ENCODE measurements at places on chromosomes 4 and X. TPM values are rescaled to one million over a fixed set of nuclear protein-coding genes. Genes with fewer than 3 reads are reported as not detected.

Gene TMEM150C
- 0.58 TPM for total RNA-seq

Gene FGFR3
- total RNA-seq = 0.11 TPM

Gene ARHGEF38
- 2.0 TPM for total RNA-seq

DNA sequence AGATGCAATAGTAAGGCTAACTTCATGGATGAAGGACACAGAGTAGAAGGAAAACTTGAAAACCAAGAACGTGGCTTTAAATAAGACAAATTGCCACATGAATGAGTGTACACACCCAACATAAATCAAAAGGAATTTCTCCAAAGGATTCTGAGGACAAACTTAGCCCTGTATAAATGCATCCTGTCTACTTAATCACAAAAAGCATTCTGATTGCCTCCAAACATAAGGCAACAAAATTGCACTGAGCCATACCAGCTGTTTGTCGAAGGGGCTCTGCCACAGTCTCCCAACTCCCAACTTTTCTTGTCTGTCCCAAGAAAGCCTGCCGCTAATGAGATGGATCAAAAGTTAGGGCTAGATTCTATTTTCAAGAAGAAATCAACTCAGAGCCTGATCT is 194.3 kb downstream of the SOWAHB start:
- peak; percentile 40 for DNase-seq

GRCh38 chr4:129526812-129527211 is 430.9 kb downstream of the C4orf33 start:
- peak; percentile 37 for DNase-seq

- peak; percentile 79 for DNase-seq
These were observed 10.5 kb downstream of the CD99L2 start for GRCh38 chrX:150887906-150888465.

GRCh38 chr4:108359130-108359985 is 190.6 kb upstream of the LEF1 start:
- no peak for DNase-seq

DNA sequence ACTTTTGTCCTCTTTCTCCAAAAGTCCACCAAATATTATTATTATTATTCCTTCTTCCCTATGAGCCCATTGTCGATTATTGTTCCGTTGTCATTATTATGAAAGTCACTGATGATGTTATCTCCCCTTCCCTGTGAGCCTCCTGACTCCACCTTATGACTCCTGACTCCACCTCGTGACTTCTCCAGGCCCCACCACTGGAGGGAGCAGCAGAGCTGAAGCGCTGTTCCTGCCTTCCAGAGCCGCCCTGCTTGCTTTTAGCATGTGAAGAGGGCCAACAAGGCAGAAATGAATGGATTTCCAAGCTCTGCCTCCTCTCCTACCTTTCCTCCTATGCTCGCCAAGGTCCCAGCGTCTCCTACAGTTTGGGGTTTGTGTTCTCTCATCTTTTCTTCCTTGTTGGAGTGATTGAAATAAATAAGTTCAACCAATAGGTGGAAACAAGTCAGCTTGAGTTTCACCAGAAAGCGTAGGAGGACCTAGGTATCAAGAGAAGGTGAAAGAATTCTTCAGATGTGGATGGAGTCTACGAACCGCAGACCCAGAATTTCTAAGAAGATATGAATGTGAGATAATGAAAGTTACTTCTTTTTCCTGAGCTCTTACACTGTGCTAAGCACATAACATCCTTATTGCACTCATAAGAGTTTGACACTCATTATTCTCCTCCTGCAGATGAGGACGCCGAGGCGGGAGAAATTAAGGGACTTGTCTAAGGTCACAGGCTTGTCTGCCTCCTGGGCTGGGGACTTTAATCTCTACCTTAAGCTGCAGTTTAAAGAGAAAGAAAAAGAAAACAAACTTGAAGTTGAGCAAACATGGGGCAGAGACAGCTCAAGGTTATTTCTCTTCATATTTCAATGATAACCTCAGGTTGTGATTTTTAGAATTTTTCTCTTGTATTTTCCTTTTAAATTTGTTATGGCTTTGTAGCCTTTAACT is 26.1 kb downstream of the IGSF1 start:
- DNase-seq = peak; percentile 47

GRCh38 chr4:107977966-107978705 is 11.6 kb upstream of the HADH start:
- DNase-seq = no peak

GRCh38 chrX:152725409-152725808 is 8.1 kb downstream of the CSAG1 start:
- DNase-seq = no peak

- DNase-seq = peak; percentile 92
These were observed 7.6 kb upstream of the HSD17B10 start for GRCh38 chrX:53441531-53442321.

- DNase-seq = no peak
These were observed 24.8 kb upstream of the CYP2U1 start for GRCh38 chr4:107906458-107907100.

GRCh38 chrX:139647597-139647996 is 60.4 kb downstream of the MCF2 start:
- no peak for DNase-seq

DNA sequence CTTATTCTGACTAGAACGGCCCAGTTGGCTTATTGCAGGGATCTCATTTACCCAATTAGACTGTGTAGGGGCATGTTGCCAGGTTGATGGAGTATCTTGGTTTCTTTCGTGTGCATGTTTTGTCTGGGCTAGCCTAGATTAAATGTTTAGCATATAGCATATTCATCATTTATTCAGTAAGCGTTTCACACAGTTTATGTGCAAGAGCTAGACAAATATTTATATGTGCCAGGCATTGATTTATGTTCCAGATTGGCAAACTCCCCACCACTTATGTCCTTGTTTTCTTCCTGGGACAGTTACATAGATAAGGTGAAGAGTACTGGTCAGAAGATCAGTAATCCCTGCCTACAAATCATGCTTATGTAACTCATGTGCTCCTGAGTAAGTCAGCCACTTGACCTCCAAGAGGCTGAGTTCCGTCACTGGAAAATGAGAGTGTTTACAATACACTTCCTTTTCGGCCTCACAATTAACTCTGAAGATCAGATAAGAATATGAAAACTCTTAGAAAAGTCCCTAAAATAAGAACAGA is 57.2 kb downstream of the RUFY3 start:
- no peak for DNase-seq

DNA sequence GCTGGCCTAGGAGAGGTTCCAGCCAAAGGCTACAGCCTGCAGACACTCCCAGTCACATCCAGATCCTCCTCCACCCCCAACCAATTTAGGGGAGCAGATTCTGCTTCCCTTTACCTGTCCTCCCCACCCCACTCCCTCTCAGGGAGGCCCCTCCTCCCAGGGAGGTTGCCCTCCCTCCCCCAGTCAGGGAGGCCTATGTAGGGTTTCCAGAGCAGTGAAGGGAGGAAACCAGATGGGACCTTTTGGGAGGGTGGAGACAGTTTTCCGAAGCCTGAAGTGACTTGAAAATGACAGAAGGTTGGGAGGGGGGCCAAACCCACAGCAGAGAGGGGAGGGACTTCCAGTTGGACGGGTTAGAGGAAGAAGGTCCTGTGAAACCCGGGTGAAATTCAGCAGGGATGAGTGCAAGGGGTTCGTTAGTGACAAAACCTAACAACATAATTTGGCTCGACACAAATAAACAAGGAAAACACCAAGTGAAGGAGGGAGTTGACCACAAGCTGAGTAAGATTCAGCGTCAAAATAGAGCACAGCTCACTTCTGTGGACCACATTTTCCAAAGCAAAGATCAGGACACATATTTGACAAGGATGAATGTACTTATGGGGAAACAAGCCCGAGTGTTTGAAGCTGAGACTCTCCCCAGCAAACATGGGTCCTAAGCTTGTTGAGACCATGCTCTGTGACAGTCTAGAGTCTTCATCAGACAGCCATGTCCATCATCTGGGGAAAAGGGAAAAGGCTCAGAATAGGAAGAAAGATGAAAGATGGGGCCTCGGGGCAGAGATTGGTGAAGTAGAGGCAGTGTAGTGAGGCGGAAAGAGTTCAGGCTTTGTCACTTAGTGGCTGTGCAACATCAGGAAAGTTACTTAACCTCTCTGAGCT is 46.4 kb downstream of the PRPS1 start:
- no peak for DNase-seq

DNA sequence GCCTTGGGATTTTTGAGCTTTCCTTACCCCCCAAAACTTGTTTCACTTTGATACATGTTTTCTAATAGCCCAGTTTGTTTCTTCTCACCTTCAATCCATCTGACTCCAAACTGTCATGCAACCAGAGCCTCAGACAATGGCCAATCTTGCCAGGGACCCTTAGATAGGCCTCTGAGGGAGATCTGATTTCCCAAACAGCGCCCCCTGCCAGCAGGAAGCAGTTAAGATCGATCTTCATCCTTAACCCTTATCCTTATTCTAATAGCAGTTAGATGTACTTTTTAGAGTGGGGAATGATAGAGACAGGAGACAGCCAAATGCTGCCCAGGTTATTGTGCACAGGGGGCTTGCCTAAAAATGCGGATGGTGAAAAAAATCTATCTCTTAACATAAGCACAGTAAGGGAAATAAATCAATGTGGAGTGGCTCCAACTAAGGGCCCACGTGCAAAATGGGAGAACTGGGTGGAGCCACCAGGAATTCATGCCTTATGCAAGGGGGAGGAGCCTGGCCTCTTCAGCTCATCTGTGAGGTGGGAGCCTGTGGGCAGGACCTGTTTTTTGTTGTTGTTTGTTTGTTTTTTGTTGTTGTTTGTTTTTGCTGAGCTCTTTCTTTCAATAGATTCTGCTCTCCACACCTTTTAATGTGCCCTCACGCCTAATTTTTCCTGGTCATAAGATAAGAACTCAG is 833.6 kb upstream of the AGA start:
- DNase-seq = no peak

DNA sequence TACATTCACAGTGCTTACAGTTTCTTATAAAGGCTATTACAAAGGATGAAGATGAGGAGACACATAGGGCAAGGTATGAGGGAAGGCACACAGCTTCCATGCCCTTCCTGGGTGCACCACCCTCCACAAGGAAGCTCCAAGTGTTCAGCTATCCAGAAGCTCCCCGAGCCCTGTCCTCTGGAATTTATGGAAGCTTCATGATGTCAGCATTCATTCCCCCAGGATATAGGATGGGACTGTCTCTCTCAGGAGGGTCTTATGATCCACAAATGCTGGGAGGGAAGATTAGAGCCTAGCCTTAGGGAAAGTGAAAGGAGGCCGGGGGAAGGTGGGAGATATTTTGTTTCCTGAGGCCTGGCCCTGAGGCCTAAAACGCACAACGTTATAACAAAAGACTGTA is 236.0 kb downstream of the ANK2 start:
- no peak for DNase-seq

GRCh38 chr4:68954126-68954525 is 2.5 kb upstream of the UGT2A3 start:
- no peak for DNase-seq

DNA sequence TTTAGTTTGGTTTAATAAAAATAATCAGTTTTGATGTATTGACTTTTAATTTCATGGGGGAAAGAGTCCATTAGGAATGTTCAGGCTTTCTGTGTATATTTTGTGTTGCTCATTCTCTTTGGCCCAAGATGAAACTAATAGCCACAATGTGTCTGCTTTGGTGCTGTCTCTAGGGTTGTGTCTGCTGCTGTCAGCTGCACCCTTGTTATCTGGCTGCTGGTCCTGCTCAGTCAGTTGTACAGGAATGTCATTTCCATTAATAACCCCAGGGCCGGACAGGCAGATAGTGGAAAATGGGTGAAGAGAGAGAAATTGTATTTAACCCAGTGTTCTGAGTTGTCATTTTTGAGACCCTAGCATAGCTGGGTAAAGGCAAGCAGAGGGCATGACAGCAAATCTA is 115.1 kb downstream of the PHEX start:
- DNase-seq = no peak

DNA sequence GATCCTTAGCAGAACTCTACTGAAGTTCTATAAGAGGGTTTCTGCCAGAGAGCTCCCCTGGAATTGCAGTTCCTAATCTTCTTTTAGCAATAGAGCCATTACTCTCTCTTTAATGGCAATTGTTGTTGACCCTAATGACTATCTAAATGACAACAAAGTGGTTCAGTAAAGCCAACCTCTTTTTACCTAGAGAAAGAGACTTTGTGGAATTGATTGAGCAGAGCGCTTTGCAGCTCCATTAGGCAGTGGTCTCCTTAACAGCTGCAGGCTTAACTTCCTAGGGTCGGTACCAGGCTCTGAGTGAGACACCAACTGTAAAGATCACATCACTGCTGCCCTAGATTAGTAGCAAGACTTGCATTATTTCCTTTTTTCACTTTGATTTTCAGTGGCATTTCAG is 1472.9 kb upstream of the TENM3 start:
- DNase-seq = no peak

DNA sequence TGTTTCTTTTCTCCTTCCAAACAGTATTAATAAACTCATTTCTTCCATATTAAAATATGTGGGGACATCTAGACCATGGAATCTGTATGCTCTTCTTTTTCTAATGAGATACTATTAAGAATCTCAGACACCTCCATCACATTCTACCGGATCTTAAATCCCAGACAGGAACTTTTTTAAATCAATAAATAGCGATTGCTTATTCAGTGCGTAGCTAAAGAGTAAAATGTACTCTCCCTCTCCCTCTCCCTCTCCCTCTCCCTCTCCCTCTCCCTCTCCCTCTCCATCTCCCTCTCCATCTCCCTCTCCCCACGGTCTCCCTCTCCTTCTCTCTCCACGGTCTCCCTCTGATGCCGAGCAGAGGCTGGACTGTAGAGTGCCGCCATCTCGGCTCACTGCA is 297.0 kb downstream of the HNRNPD start:
- DNase-seq = no peak

GRCh38 chrX:13697455-13697854 is 8.5 kb downstream of the RAB9A start:
- no peak for DNase-seq

DNA sequence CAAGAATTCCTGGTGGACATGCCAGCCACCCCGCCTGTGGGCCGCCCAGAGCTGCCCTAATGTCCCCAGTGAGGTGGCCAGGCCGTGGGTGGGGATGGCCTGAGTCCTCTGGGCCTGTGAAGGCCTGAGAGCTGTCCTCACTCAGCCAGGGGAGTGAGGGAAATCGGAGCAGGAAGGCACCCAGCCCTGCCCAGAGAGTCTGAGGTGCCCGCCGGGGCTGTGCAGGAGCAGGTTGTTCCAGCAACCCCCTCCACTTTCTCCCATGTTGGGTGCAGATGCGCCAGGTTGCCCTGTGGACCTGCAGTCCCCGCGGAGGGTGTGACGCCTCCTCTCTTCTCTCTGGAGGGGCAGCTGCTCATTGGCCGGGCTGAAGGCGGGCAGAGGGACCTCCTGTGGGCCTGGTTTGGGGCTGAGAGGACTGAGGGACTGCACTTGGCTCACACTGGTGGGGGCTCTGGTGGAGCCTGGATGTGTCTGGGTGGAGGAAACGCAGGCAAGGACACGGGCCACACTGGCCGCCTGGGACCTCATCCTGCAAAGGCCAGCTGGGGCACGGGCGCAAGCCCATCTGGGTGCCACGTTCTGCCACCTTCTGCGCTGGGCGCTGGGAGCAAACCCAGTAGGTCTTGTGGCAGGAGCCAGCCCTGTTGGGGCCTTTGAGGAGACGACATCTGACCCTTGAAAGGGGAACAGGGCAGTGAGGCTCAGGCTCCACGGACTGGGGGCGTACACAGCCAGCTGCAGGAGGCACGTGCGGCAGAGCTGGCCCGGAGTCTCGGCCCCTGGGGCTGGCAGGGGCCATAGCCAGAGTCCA is 14.0 kb downstream of the DOK7 start:
- no peak for DNase-seq
